Esophagus squamous epithelium (tissue), 5 donors: ENCODE measurements at places on chromosomes 3 and 15.
A peak's percentile ranks its signal among the peaks of the same experiment; 100 is the strongest.

DNA sequence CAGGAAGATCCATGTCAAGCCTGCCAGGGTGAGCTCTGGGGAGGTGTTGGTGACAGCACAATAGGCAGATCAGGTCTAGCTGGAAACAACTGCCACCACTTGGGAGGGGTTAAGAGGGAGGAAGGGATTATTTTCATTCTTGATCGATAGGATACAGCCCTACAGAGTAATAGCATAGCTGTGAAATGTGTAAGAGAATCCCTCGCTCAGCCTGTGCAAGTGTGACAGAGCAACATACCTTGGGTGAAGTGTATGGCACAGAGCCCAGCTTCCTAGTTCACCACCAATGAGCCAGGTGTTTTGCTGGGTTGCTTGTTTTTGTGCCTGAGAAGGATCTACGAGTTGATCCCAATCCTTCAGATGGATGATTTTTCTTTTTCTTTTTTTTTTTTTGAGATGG is 9.2 kb upstream of the DCUN1D1 start:
- DNase-seq = no peak

DNA sequence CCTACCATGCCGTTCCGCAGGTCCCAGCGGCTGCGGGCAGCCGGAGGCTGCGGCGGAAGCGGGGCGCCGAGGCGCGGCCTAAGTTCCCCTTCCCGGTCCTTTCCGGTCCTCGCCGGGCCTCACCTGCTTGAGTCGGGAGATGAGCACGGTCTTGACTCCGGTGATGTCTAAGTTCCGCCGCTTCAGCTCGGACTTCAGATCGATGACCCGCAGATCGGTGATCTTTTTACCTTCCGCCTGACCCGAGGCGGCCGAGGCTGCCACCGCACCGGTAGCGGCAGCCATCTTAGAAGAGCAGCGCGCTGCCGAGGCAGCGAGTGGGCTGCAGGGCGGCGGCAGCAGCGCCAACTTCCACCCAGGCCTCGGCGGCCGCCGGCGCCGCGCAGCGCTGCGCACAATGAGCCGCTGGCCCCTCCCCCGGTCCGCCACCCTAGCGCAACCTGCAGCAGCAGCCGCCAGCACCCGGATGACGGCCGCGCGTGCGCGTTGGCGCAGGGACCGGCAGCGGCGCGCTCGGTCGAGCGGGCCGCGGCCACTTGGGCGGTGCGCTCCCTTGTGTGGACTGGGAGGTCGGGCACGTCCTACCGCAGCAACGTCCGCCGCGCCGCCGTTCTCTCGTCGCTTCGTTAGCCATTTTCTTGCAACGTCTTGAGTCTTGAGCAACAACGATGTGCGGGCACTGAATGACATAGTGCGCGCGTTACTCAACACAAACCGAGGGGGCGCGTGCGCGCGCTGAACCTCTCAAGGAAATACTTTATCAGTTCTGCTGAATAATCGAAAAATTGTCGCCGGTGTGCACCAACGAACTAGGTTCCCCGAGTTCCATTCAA is at the start of gene SLTM:
TSS of gene SLTM (minus strand) at position 399 of the 833 bp plus-strand sequence. CDS start at position 285, 114 bp downstream.
- peak; percentile 82 for DNase-seq

DNA sequence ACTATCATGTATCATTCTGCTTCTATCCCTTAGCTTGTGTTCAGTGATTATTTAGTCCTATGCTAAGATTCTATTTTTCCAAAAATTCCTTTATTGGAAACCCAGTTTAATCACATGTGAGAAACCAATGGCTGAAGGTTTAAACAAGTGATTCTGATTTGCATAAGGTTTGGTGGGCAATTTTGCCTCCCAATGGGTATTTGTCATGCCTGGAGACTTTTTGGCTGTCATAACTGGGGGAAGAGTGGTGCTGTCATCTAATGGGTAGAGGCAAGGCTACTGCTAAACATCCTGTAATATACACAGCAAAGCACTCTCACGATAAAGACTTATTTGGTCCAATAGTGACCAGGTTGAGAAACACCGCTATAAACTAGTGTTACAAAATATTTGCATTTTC is 148.7 kb downstream of the ALCAM start:
- no peak for DNase-seq

GRCh38 chr3:30518181-30518864 is 88.1 kb upstream of the TGFBR2 start:
- no peak for DNase-seq

- DNase-seq = no peak
Measured at GRCh38 chr3:160695915-160696327, 19.0 kb downstream of the ARL14 start.

- no peak for DNase-seq
Measured at GRCh38 chr3:29286478-29287240, 5.8 kb downstream of the RBMS3 start.

- DNase-seq = no peak
Measured at GRCh38 chr3:8822141-8822540, 52.7 kb upstream of the OXTR start.

GRCh38 chr15:69595009-69595791 is 142.6 kb downstream of the RPLP1 start:
- no peak for DNase-seq
